AG09309 (cell line): ENCODE measurements at places on chromosomes 13 and 19.

- no peak for DNase-seq
Observed at GRCh38 chr13:53141336-53141735, 112.7 kb downstream of the OLFM4 start.

DNA sequence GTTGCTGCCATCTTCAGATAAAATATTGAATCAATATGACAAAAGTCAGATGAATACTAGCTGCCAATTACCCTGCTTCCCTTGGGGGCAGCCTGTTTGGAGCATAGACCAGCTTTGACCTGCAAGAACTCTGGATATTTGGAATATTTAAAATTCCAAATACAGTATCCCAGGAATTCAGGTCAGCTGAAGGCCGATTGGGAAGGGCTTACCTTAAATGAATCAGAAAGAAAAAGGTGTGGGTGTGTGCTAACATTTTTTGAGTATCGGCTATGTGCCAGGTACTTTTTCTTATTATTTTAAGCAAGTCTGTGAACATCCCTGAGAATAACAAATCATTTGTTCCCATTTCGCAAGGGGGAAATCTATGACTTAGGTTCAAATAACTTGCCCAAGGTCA is 1.8 kb upstream of the RUBCNL start:
- no peak for DNase-seq

GRCh38 chr13:41835871-41836270 is 125.0 kb downstream of the VWA8 start:
- no peak for DNase-seq

- DNase-seq: no peak
Observed at GRCh38 chr19:56969759-56970178, 129.2 kb upstream of the PEG3 start.

DNA sequence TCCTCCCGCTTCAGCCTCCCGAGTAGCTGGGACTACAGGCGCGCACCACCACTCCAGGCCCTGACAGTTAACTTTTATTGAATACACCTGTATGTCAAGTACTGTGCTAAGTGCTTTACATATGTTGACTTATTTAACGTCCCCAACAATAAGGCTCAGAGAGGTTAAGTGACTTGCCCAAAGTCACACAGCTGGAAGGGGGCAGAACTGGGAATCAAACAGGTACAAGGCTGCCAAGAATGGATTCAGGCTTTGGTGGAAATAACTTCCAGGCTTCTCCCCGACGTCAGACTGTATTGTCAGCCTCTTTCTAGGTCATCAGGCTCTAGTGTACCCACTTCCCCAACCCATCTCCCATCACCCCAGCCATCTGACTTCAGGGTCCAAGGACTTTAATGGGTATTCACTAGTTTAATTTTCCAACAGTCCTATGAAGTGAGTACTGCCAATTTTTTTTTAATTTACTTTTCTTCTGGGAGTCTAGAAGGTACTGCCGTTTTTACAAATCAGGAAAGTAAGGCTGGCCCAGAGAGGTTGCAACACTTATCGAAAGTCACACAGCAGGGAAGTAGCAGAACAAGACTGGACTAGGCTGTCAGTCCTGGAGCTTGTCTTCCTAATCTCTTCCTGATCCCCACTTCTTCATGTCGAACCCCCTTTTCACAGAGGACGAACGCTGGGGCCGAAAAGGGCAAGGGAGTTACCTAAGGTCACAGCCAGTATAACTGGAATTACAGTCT is 4.9 kb upstream of the CKM start:
- no peak for DNase-seq

DNA sequence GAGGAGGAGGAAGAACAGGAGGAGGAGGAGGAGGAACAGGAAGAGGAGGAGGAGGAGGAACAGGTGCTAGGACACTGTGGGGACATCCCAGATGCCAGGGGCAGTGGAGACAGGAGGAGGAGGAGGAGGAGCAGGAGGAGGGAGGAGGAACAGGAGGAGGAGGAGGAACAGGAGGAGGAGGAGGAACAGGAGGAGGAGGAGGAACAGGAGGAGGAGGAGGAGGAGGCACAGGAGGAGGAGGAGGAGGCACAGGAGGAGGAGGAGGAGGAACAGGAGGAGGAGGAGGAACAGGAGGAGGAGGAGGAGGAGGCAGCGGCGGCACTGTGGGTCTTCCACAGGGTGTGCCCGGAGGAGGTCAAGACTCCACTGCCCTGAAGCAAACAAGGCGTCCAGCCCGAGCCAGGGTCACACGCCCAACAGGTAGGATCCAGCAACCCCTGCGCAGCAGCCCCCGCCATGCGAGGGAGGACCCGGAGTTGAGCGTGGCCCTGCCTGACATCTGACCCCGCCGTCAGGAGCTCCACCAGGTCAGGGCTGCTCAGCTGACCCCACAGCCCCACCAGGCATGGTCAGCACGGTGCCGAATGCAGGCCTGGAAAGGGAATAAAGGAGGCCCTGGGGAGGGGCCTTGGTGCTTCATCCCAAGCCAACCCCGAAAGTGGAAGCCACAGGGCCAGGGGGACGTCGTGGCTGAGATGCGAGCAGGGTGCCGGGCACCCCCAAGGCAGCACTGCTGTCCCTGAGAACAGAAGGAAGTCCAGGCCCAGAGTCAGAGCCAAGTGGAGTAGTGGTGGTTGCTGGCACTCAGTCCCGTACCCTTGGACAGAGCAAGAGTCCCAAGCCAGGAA is 9.2 kb downstream of the SBNO2 start:
- no peak for DNase-seq

DNA sequence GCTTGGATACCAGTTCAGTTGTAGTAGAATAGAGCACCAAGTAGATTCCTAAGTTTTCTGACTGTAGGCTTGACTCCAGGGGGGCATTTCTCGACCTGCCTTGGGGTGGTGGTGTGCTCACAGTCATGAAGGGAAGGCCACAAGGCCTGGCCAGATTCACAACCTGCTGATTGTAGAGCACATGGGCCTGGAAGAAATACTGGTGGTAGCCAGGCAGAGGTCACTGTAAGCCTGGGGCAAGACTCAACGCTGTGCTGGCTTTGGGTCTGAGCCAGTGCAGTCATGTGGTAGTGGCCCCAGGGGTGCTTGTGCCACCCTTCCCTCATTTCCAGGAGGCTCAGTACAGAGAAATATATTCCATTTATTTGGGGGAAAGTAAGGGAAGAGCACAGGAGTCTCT is 832.3 kb upstream of the SLC10A2 start:
- DNase-seq: no peak

DNA sequence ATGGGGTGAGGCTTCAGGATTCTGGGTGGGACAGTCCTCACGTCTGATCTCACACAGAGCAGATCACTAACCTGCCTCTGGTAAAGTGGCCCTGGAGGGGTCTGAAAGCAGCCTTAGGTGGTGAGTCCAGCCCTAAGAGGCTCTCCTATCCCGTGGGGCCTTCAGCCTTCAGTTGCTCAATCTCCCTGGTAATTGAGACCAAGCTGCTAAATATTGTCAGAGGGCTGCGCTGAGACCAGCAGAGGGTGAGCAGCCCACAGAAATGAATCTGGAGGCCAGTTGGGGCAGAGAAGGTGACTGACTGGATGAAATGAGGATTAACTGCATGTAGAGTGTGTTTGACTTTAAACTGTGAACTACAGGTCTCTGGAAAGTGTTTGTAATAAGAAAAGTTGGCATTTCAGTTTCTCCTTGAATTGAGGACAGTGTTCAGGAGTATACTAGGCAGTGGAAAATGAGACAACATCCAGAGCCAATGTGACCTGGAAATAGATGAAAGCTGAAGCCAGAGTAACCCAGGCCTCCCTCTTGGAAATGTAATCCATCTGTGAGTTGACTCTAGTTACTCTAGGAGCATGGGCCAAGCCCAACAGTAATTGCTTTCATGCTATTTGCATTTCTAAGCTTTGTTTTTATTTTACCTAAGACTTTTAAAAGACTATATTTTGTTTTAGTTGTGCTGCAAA is 14.3 kb upstream of the HSPH1 start:
- DNase-seq: no peak

- no peak for DNase-seq
Observed at GRCh38 chr19:28493884-28494283, 719.1 kb downstream of the UQCRFS1 start.
